SK-N-MC (cell line): ENCODE measurements at places on chromosomes 2 and 18.

GRCh38 chr18:56900195-56901094 is 246.4 kb upstream of the BOD1L2 start:
- no peak for DNase-seq

GRCh38 chr2:13354031-13354430 is 637.3 kb downstream of the TRIB2 start:
- DNase-seq = no peak

- no peak for DNase-seq
Measured at GRCh38 chr2:62744603-62745002, 39.1 kb downstream of the EHBP1 start.

DNA sequence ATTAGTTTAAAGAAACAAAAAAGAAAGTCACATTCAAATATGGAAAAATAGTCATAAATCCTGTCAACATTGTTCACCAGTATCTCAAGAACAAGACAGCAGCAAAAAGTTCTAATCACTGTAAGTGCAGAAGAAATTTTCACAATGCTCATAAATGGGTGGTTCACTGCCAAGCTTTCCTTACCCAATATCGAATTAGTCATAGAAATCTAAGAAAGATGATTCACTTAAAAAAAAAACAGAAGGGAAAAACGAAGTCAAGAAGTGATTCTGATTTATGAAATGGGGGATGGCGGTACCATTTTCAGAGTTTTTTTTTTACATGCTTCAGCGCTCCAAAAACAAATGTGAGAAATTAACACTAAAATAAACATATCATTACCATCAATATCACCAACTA is 156.7 kb downstream of the EXOC6B start:
- no peak for DNase-seq

DNA sequence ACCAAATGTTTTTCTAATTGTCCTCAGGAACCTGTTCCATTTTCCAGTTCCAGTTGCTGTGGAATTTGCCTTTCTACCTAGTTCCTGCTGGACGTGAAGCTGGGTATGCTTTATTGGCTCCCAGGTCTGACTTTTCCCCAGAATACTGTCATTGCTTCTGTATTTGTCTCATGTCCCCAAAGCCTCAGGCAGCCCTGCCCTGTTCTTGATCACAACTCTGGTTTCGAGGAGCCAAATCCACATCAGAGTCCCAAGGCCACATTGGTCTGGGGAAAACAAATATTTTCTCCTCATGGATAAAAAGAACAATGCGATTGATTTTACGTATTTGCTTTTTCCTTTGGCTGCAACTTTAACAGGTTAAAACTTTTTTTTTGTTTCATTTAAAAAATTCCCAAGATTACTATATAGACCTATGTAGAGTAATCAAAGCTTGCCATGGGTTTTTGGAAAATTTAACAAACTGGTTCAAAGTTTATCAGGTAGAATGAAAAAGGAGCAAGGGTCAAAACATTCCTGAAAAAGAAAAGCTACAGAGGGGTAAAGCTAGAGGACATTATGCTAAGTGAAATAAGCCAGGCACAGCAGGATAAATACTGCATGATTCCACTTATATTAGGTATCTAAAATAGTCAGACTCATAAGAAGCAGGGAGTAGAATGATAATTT is 85.2 kb downstream of the MDH1 start:
- no peak for DNase-seq

- no peak for DNase-seq
Measured at GRCh38 chr2:127665267-127665893, 9.9 kb downstream of the LIMS2 start.
